HFFc6 (cell line): ENCODE measurements at places on chromosomes 11 and 22.

DNA sequence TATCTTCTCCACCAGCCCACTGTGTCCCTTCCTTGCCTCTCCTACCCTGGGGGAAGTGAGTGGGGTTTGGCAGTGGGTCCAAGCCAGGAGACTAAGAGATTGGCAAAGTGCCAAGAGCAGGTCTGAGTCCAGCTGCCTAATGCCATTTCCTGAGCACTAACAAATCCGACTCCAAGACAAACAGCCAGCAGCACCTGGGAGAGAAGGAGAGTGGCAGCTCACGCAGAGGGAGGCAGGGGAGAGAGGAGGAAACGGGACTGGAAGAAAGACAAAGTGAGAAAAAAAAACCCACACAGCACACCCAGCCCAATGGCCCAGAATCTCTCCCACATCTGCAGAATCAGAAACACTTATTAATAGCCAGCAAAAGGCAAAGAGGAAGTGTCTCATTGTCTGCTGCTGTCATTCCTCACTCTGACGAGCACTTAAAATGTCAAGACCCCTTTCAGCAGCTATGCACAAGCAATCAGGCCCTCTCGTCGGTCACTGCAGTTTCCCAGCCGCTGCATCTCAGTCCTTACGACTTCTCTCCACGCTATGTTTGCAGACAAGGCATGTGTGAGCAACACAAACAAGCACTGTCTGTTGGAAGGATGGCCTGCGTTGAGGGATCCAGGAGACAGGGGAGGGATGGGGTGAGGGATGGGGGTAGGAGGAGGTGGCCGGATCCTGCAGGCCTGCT, 558.4 kb upstream of the CADM1 start:
- H3K4me1 ChIP-seq, result no peaks in the 10 kb centered on the region
- 0 out of 2 replicates have a peak, but pooled peaks cover 2% of the 10 kb centered on the region for H3K27me3 ChIP-seq
- H3K36me3 ChIP-seq, result no peaks in the 10 kb centered on the region
- no peak overlapping the region for H3K27ac ChIP-seq

DNA sequence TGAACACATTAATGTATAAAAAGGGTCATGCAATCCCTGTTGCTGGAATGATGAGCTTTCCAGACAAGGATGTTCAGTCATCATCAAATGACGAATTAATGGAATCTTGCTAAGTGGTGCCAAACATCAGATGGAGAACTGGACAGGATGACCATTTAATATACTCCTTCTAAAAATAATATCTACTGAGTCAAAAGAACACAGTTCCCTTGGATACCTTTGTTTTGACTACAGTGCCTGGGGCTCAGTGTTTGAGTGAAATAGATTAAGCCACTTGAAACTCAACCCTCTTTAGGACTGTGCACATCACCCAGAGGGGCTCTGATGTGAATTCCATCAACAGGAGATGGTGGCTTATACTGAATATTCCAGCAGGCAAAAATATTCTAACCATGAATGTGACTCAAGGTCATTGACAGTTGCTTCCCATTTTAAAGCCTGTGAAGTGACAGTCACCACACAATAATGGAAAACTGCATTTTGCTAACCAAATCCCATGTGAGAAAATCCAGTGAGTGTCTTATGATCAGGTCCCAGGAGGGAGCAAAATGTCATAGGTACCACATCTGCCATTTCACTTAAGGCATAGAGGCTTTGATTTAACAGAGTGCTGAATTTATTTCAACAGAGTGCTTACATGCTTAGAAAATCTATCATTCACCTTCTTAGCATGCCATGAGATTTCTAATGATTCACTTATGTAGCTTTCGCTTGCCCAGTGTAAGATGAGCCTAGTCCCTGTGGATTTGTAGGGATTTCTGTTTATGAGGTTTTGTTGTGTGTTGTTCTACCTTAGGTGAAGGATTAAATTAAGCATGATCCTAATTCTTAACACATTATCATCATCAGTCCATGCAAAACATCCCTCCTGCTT, 41.3 kb upstream of the SLN start:
- no peaks in the 10 kb centered on the region for H3K36me3 ChIP-seq
- peaks cover 12% of the 10 kb centered on the region; the same call in 1 of the 2 replicates for H3K4me1 ChIP-seq
- peak; percentile 42 for DNase-seq

GRCh38 chr11:12287009-12287373, 90.4 kb upstream of the PARVA start:
- no peaks in the 10 kb centered on the region for H3K36me3 ChIP-seq
- H3K4me3 ChIP-seq, result peak overlapping the region; percentile 88
- H3K4me1 ChIP-seq, result peaks cover 93% of the 10 kb centered on the region
- peak; percentile 93 for DNase-seq
- no peaks in the 10 kb centered on the region for H3K27me3 ChIP-seq

GRCh38 chr11:90204832-90205646, 17.8 kb downstream of the CHORDC1 start:
- peak overlapping the region; percentile 6; the same call in 1 of the 2 replicates for H3K4me3 ChIP-seq
- peaks cover 20% of the 10 kb centered on the region for H3K4me1 ChIP-seq
- peak overlapping the region; percentile 65 for H3K27ac ChIP-seq

GRCh38 chr22:19940536-19941364, 822 bp upstream of the COMT start:
- H3K4me1 ChIP-seq, result peaks cover 55% of the 10 kb centered on the region
- H3K4me3 ChIP-seq, result peak overlapping the region; percentile 94
- H3K27me3 ChIP-seq, result peaks cover 2% of the 10 kb centered on the region; the same call in 1 of the 2 replicates
- H3K27ac ChIP-seq, result peak overlapping the region; percentile 99
- no peak for DNase-seq
- peaks cover 37% of the 10 kb centered on the region for H3K36me3 ChIP-seq

DNA sequence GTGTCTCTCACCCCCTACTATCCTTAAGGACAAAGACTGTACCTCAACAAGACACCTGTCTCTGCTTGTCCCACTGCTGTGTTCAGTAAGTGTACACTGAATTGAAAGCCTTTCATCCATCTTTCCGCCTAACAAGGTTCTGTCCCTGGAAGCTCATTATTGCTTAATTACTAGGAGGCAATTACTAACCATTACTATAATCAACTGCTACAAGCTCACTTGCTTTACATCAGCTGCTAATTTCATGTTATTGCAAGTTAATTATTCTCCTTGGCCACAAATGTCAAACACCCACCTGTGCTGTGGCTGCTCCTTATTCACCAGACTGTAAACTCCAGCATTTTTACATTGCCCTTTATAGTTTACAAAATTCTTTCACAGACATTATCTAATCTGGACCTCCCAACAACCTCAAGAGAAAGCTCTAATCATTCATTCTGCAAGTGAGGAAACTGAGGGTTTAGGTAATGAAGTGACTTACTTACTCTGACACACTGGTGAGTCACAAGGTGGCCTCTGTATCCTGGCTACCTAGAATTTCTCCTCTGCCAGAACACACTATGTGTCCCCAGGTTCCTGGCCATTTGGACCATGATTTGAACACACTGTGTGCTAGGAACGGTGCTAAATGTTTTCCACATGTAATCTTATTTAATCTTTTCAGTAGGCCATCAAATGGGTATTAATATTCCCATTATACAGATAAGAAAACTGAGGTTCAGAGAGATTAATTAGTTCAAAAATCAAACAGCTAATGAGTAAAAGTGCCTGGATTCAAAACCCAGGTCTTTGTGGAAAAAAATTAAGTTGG, 66.7 kb downstream of the RAB30 start:
- no peak overlapping the region for H3K4me3 ChIP-seq
- peaks cover 12% of the 10 kb centered on the region; the same call in 1 of the 2 replicates for H3K36me3 ChIP-seq
- no peak for DNase-seq
- H3K4me1 ChIP-seq, result peaks cover 54% of the 10 kb centered on the region

DNA sequence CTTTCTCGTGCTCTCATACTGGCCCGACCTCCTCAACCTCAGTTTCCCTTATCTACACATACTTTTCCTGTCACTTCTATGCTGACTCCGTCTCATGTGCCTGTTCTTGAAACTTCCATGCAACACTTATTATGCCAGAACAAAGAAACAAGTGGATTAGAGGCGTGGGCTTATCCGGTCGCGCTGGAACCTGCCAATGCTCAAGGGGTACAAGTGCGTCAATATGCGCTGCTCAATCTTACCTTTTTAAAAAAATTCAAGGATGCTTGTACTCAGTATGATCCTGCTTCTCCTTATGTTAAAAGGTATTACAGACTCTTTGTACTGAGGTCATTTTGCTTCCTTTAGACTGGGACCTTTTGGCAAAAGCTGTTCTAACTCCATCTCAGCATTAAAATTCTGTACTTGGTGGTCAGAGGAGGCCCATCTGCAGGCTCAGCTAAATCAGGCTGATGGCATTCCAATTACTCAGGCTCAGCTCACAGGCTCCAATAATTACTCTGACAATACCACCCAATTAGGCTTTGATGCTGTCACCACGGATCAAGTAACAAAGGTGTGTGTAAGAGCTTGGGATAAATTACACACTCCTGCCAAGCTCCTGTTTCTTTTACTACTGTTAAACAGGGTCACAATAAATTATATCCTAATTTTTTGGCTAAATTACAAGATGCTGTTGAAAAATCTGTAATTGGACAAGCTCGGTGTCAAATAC, 26.3 kb upstream of the ALDH3B2 start:
- H3K4me3 ChIP-seq, result no peak overlapping the region
- peaks cover 10% of the 10 kb centered on the region for H3K36me3 ChIP-seq
- DNase-seq, result no peak
- H3K27me3 ChIP-seq, result peaks cover 42% of the 10 kb centered on the region
- peaks cover 45% of the 10 kb centered on the region for H3K4me1 ChIP-seq
- H3K27ac ChIP-seq, result no peak overlapping the region

- H3K4me3 ChIP-seq, result no peak overlapping the region
- peaks cover 5% of the 10 kb centered on the region for H3K36me3 ChIP-seq
- H3K4me1 ChIP-seq, result peaks cover 5% of the 10 kb centered on the region
- peaks cover 15% of the 10 kb centered on the region for H3K27me3 ChIP-seq
- DNase-seq, result no peak
Observed at GRCh38 chr22:46528121-46528610, 9.3 kb downstream of the CELSR1 start.

DNA sequence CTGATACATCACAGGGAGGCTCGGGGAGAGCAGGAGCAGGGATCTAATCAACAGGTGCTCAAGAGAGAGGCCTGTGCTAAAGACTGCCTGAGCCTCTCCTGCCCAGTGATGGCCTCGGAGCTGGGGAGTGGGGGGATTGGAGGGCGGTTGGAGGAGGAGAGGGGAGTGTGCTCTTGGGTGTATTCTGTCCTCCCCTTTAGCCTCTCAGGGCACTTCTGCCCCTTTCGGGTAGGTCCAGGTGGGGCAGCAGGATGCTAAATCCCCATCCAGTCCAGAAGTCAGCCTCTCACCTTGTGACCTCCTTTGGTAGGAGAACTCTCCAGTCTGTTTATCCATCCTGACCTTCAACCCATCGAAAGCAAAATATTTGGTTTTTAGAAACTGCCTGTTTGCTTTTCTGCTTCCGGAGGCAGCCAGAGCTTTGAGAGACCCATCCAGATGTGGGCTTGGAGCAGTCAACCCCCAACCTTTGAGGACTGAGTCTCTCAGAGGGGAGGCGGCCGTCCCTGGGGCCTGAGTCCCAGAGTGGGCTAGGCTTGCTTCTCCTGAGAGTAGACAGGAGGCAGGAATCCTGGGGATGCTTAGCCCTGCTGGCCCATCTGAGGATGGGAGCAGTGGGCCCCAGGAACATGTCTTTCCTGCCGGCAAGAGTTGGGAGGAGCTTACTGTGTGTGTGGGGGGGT, 105.2 kb upstream of the SYT13 start:
- no peaks in the 10 kb centered on the region for H3K36me3 ChIP-seq
- no peak overlapping the region for H3K4me3 ChIP-seq
- H3K27ac ChIP-seq, result no peak overlapping the region
- peaks cover 29% of the 10 kb centered on the region; the same call in 1 of the 2 replicates for H3K27me3 ChIP-seq
- DNase-seq, result no peak

DNA sequence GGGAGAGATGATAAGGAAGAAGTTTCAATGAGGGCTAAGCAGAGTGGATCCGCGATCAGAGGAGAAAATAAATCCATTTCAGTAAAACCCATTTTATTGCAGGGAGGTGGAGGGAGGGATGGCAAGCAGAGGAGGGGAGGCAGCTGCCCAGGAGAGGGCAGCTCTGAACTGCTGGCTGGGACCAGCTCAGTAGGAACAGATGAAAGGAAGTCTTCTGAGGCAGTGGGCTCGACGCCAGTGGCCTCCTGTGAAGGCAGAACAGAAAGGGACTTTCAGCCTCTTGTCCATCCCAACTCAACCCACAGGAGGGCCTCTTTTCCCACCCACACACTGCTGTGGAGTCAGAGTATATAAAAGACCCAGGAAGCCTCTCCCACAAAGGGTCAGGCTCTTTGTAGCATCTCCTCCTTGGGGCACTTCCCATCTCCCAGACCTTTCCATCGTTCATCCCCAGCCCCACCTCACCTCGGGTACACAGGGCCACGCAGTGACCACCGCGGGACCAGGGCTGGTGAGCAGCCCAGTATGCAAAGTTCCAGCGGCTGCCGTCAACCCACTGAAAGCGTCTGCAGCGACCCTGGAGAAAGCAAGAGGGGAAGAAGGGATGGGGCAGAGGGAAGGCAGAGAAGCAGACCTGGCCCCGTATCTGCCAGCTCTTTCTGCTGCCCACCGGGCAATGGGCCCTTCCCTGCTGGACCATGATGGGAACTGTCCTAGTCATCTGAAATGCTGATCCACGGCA, 3.0 kb downstream of the PRG2 start:
- H3K27ac ChIP-seq, result no peak overlapping the region
- no peaks in the 10 kb centered on the region for H3K36me3 ChIP-seq
- no peak overlapping the region for H3K4me3 ChIP-seq
- peaks cover 63% of the 10 kb centered on the region for H3K27me3 ChIP-seq
- no peak for DNase-seq
- H3K4me1 ChIP-seq, result no peaks in the 10 kb centered on the region

- H3K36me3 ChIP-seq, result no peaks in the 10 kb centered on the region; the same call in 1 of the 2 replicates
- DNase-seq, result no peak
- H3K4me1 ChIP-seq, result peaks cover 13% of the 10 kb centered on the region
- H3K27me3 ChIP-seq, result peaks cover 8% of the 10 kb centered on the region
Observed at GRCh38 chr22:24948356-24949202, 2.1 kb upstream of the LHFPL7 start.

- DNase-seq, result no peak
- H3K27ac ChIP-seq, result peak overlapping the region; percentile 82
- no peaks in the 10 kb centered on the region; the same call in 1 of the 2 replicates for H3K36me3 ChIP-seq
- H3K4me1 ChIP-seq, result peaks cover 27% of the 10 kb centered on the region
- H3K27me3 ChIP-seq, result no peaks in the 10 kb centered on the region
Observed at GRCh38 chr11:27361649-27362431, 1.2 kb downstream of the CCDC34 start.

DNA sequence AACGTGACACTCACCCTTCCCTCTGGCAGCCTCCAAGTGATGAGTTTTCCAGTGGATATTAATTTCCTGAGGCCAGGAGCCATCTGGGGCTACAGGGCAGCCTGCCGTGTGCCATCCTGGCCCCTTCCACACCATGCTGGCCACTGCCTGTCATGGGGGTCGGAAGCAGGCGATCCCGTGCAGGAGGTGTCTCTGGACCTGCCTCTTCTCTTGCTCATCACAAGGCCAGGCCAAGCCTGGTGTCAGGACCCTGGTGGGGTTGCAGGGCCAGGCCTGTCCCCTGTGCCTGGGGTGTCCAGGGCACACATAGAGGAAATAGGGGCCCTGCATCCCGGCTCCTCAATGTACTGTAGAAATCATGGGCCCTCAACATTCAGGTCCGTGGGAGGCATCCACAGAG, 3.6 kb downstream of the KRTAP5-3 start:
- H3K4me1 ChIP-seq, result no peaks in the 10 kb centered on the region
- H3K27ac ChIP-seq, result no peak overlapping the region
- no peak overlapping the region for H3K4me3 ChIP-seq
- no peak for DNase-seq
- H3K27me3 ChIP-seq, result peaks cover 41% of the 10 kb centered on the region

- H3K27ac ChIP-seq, result no peak overlapping the region
- no peak overlapping the region for H3K4me3 ChIP-seq
- H3K27me3 ChIP-seq, result no peaks in the 10 kb centered on the region
Observed at GRCh38 chr11:106644824-106645223, 373.5 kb downstream of the GUCY1A2 start.
